ENCODE measurements at places on chromosomes 7 and 10. TPM values are rescaled to one million over a fixed set of nuclear protein-coding genes. Genes with fewer than 3 reads are reported as not detected.

Gene UNCX
- 0.10 TPM for total RNA-seq

Gene FANK1
- 4.8 TPM for total RNA-seq

Gene SPDYE1
- total RNA-seq: not detected

Gene PDE1C
- total RNA-seq: not detected

Gene MNX1
- total RNA-seq: 1.0 TPM

Gene ARHGEF35
- total RNA-seq: not detected

Gene CALCR
- total RNA-seq: not detected

Gene CARD11
- 0.12 TPM for total RNA-seq

Gene CASTOR2
- total RNA-seq: 4.0 TPM

Gene CLRN3
- total RNA-seq: not detected

Gene ANKRD30A
- total RNA-seq: not detected

Gene ADCY1
- total RNA-seq: 0.14 TPM

Gene MORN4
- total RNA-seq: 18.8 TPM

Gene AKR1C4
- not detected for total RNA-seq

Gene UBTD1
- total RNA-seq: 32.5 TPM

Gene CHST15
- total RNA-seq: not detected

Gene ARMC3
- not detected for total RNA-seq

Gene NEURL1
- total RNA-seq: 0.95 TPM

Gene THSD7A
- total RNA-seq: not detected

Gene ADCYAP1R1
- total RNA-seq: not detected

Gene CEP41
- total RNA-seq: not detected

Gene TRIL
- not detected for total RNA-seq

Gene HIF1AN
- total RNA-seq: 6.3 TPM

Gene COL28A1
- total RNA-seq: not detected

Gene PNLIPRP1
- not detected for total RNA-seq

Gene KCND2
- total RNA-seq: not detected

Gene TMUB1
- 112 TPM for total RNA-seq
